ENCODE measurements at places on chromosomes 16 and 17. TPM values are rescaled to one million over a fixed set of nuclear protein-coding genes. Genes with fewer than 3 reads are reported as not detected.

DNA sequence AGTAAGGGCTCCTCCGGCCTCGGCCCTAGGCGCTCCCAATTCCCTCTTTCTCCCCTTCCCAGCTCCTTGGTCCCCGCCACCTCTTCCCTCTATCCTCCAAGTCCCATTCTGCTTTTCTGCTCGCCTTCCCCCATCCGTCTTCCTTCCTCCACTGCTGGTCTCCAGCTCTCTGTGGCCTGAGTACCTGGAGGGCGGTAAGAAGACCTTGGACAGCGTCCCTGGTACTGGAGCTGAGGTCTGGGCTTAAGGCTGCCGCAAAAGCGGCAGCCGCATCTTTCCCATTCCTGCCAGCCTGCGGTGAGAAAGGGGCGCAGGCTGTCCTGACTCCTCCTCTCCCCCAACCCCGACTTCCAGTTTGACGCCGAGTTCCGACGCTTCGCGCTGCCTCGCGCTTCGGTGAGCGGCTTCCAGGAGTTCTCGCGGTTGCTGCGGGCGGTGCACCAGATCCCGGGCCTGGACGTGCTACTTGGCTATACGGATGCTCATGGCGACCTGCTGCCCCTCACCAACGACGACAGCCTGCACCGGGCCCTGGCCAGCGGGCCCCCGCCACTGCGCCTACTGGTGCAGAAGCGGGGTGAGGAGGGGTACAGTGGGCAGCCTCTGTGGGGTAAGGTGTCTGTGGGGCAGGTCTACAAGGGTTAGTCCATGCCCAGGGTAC is 471 bp downstream of the PARD6A start:
- H3K36me3 ChIP-seq: no peaks in the 10 kb centered on the region
- peak overlapping the region; percentile 60 for H3K4me3 ChIP-seq
- peak overlapping the region; percentile 98 for H3K27ac ChIP-seq
- H3K4me1 ChIP-seq: peaks cover 30% of the 10 kb centered on the region
- DNase-seq: no peak

The ADAM11 gene
- 0.71 TPM for total RNA-seq

DNA sequence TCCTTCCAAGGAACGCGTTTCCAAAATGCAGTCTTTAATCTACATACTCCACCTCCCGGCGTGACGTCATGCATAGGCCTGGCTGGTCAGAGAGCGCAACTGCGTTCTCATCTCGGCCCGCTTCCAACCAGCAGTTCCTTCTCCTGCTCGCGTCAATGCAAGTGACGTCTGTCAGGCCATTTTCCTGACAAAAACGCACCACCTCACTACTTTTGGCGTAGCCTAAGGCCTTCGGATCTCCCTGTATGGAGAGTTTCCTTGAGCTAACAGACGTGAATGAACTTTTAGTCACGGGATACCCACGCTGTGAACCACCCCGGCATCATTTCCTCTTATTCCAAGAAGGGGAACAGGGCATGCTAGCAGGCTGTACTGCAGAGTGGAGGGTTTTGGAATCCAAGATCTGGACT is 25.0 kb downstream of the TEX14 start:
- no peaks in the 10 kb centered on the region for H3K36me3 ChIP-seq
- H3K4me3 ChIP-seq: peak overlapping the region; percentile 21

GRCh38 chr16:71230122-71230845 is at the start of gene HYDIN:
Gene HYDIN, minus strand, starts transcription at chr16:71230722. Its CDS starts 43,827 bp downstream, at chr16:71186895.
- H3K36me3 ChIP-seq: no peaks in the 10 kb centered on the region
- peaks cover 6% of the 10 kb centered on the region for H3K27me3 ChIP-seq
- H3K27ac ChIP-seq: no peak within 1 kb of the TSS
- no peaks in the 10 kb centered on the region for H3K4me1 ChIP-seq

The RHBDF2 gene
- total RNA-seq: 38.2 TPM

GRCh38 chr17:63140255-63140654 is 174.2 kb downstream of the TANC2 start:
- H3K27ac ChIP-seq: no peak overlapping the region
- H3K4me1 ChIP-seq: no peaks in the 10 kb centered on the region
- no peaks in the 10 kb centered on the region for H3K36me3 ChIP-seq
- DNase-seq: no peak

DNA sequence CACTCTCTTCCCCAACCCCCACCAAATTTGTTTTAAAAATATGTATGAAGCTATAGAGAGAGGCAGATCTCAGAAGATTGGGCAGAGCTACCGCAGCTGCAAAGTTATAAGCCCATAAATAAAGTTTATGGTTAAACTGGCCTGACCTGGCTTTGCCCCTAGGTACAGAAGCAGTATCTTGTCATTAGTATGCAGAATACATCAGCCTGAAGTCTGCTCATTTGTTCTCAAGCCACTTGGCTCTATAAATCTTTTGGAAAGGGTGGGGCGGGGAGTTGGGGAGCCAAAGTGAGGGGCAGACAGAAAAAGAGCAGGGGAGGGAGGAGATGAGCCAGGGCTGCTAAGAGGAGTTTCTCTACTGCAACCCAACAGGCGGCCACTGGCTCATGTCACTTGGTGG is 113.2 kb downstream of the SOX9 start:
- no peaks in the 10 kb centered on the region for H3K27me3 ChIP-seq
- no peak for DNase-seq
- H3K4me3 ChIP-seq: no peak overlapping the region
- H3K27ac ChIP-seq: no peak overlapping the region

The ZNF423 gene
- not detected for total RNA-seq

The CAVIN1 gene
- 0.18 TPM for total RNA-seq

DNA sequence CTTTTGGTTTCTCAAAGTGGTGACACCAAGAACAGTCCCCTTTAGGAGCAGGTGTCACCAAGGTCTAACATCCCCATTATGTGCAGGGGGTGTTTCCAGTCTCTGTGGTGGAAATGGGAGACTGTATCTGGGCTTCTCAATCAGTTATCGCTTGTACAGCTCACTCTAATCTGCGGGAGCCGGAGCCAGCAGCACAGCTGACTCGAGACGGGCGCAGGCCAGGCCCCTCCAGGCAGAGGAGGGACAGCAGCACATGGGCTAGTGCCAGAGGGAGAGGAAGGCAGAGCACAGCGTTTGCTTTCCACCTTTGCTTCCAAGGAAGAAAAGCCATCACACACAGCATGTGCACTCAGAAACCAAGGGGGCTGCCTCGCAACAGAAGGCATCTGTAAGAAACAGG is 91.2 kb upstream of the CREBBP start:
- no peaks in the 10 kb centered on the region for H3K4me1 ChIP-seq
- no peak overlapping the region for H3K27ac ChIP-seq
- H3K36me3 ChIP-seq: no peaks in the 10 kb centered on the region
- H3K27me3 ChIP-seq: no peaks in the 10 kb centered on the region
- no peak overlapping the region for H3K4me3 ChIP-seq
- DNase-seq: no peak

- H3K4me3 ChIP-seq: no peak overlapping the region
- no peaks in the 10 kb centered on the region for H3K36me3 ChIP-seq
- H3K4me1 ChIP-seq: no peaks in the 10 kb centered on the region
- peaks cover 10% of the 10 kb centered on the region for H3K27me3 ChIP-seq
- H3K27ac ChIP-seq: no peak overlapping the region
These were observed 16.2 kb downstream of the BEAN1 start for GRCh38 chr16:66443269-66443652.

DNA sequence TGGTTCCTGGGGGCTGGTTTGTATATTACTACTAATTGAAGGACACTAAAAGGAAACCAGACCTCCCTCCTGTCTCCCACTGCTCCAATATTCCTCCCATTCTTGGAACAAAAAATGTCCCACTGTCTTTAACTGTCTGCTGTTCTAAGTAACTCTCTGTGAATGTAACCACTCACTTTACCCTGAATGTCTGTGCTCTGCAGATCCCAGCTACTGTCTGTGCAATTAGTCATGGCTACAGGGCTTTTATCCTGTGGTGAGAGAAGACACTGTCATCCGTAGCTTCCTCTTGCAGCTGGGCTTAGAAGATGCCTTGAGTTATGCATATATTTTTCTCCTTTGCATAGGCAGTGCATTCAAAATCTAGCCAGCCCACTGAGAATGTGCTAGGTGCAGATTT is 853.8 kb downstream of the CDH8 start:
- H3K4me1 ChIP-seq: no peaks in the 10 kb centered on the region
- no peaks in the 10 kb centered on the region for H3K36me3 ChIP-seq
- no peak overlapping the region for H3K27ac ChIP-seq
- no peak for DNase-seq

The MYH11 gene
- total RNA-seq: not detected

The CACNG3 gene
- total RNA-seq: not detected

GRCh38 chr16:87880117-87880696 is 10.9 kb upstream of the SLC7A5 start:
- no peak overlapping the region for H3K27ac ChIP-seq
- no peaks in the 10 kb centered on the region for H3K36me3 ChIP-seq
- H3K4me3 ChIP-seq: no peak overlapping the region
- peaks cover under 1% of the 10 kb centered on the region for H3K4me1 ChIP-seq
- H3K27me3 ChIP-seq: no peaks in the 10 kb centered on the region
- DNase-seq: no peak

GRCh38 chr17:7260651-7261378 is 1.5 kb downstream of the CLDN7 start:
- DNase-seq: no peak
- H3K4me1 ChIP-seq: peaks cover 19% of the 10 kb centered on the region
- H3K27me3 ChIP-seq: no peaks in the 10 kb centered on the region
- no peak overlapping the region for H3K27ac ChIP-seq
- H3K4me3 ChIP-seq: peak overlapping the region; percentile 26

- H3K27me3 ChIP-seq: no peaks in the 10 kb centered on the region
- no peak for DNase-seq
- H3K27ac ChIP-seq: no peak overlapping the region
- H3K36me3 ChIP-seq: no peaks in the 10 kb centered on the region
These were observed 111.2 kb downstream of the ANKRD11 start for GRCh38 chr16:89378947-89379771.

The NT5C gene
- 75.7 TPM for total RNA-seq

The SEZ6L2 gene
- 0.07 TPM for total RNA-seq

GRCh38 chr17:40024901-40025300 is 9.7 kb downstream of the CSF3 start:
- peaks cover 27% of the 10 kb centered on the region for H3K36me3 ChIP-seq
- no peak for DNase-seq
- H3K4me1 ChIP-seq: peaks cover 19% of the 10 kb centered on the region

DNA sequence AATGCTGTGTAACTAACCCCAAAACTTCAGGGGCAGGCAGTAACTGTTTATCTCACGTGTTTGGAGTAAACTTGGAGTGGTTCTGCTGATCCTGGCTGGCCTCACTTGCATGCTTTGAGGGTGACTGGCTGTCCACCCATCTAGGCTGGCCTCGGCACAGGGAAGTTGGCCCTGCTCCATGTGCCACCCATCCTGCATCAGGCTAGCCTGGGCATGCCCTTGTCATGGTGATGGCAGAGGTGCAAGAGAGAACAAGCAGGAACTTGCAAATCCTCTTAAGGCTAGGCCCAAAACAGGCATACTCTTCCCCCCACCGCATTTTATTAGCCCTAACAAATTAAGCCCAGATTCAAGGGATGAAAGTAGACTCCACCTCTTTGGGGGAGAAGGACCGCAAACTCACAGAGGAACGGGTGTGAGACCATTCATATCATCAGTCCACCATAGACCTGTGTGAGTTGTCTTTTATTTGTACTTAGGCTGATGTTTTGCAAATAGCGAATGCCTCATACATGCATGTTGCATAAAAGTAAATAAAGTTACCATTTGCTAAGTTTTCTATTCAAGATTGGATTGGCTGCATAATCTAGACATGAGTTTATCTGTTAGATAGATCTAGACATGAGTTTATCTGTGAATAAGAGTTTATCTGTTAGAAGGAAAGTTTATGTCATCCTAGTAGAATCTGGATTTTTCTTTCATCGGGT is 221.0 kb downstream of the CCDC182 start:
- no peak overlapping the region for H3K4me3 ChIP-seq
- H3K27me3 ChIP-seq: no peaks in the 10 kb centered on the region
- no peak overlapping the region for H3K27ac ChIP-seq
- no peaks in the 10 kb centered on the region for H3K4me1 ChIP-seq
- DNase-seq: no peak
- no peaks in the 10 kb centered on the region for H3K36me3 ChIP-seq

DNA sequence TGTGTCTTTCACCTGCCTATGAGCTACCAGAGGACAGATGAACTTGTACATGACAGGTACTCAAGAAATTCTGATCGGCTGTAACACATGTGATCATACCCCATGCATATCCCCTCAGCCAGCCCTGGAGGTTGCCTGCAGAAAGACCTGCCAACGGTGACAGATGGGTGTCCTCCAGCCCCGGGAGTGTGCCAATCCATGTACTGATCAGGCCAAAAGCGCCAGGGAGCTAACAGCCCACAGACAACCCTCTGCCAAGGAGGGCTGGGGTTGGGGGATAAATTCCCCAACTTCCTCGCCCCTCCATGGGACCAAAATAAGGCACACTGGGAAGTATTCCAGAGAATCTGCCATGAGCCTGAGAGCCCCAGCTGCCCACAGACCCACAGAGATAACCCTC is 189.4 kb downstream of the CCT6B start:
- H3K27ac ChIP-seq: no peak overlapping the region
- no peak for DNase-seq
- peaks cover 4% of the 10 kb centered on the region for H3K27me3 ChIP-seq
- H3K4me3 ChIP-seq: no peak overlapping the region

DNA sequence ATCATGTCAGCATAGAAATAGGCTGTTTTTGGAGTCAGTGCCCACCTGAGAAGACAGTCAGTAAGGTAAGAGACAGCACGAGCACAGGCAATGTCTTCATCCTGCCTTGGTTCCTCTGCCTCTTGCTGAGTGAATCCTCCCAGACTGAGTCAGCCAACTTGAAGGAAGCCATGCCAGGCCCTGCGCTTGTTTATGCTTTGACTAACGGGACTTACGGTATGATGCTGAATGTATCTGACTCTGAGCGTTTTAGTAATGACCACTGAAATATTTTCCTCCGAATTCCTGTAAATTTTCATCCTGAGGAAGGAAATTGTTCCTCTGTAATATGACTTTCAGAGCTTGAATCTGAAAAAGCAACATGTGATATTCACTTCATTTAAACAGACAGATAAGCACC is 18.0 kb downstream of the C17orf67 start:
- no peaks in the 10 kb centered on the region for H3K36me3 ChIP-seq

DNA sequence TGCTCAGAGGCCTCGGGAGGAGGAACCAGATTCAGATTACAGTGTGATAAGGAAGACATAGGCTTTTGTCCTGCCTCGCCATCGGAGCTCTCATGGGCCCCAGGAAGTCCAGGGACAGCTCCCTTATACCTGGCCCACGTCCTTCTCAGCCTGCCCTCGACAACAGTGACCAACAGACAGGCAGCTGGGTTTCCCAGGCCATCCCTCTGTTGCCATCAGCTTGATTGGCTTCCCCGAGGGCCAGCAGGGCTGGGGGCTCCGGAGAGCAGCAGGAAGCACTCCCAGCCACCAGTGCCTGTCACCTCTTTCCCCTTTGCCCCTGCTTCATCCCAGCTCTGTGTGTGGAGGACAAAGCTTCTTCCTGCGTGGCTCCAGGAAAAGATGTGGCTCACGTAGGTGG is 17.6 kb downstream of the CD300A start:
- no peak overlapping the region for H3K4me3 ChIP-seq
- no peaks in the 10 kb centered on the region for H3K36me3 ChIP-seq
- no peak for DNase-seq
- no peak overlapping the region for H3K27ac ChIP-seq
- H3K4me1 ChIP-seq: peaks cover 16% of the 10 kb centered on the region

GRCh38 chr17:2025622-2026309 is 632 bp upstream of the RTN4RL1 start:
- H3K4me1 ChIP-seq: peaks cover 31% of the 10 kb centered on the region
- H3K27ac ChIP-seq: no peak overlapping the region
- H3K36me3 ChIP-seq: no peaks in the 10 kb centered on the region
- H3K4me3 ChIP-seq: peak overlapping the region; percentile 31
- DNase-seq: peak; percentile 23

The SPAG5 gene
- 77.8 TPM for total RNA-seq

The CYGB gene
- total RNA-seq: not detected

GRCh38 chr17:62723842-62724241 is 84.3 kb downstream of the MARCHF10 start:
- H3K27ac ChIP-seq: peak overlapping the region; percentile 60
- no peaks in the 10 kb centered on the region for H3K36me3 ChIP-seq
- DNase-seq: no peak
- peaks cover 23% of the 10 kb centered on the region for H3K4me1 ChIP-seq
- no peak overlapping the region for H3K4me3 ChIP-seq
- H3K27me3 ChIP-seq: no peaks in the 10 kb centered on the region

All from CD8-positive, alpha-beta memory T cell (primary cell).